Activated naive CD8-positive, alpha-beta T cell treated with anti-CD3 and anti-CD28 coated beads, Interleukin-2, amount 50 U/mL, for 16 hours (primary cell): ENCODE measurements at places on chromosomes 11 and 22.

GRCh38 chr22:45677063-45677462 is 5.4 kb downstream of the ATXN10 start:
- DNase-seq: no peak

GRCh38 chr11:13101644-13102512 is 92.8 kb downstream of the RASSF10 start:
- no peak for DNase-seq

- no peak for DNase-seq
Measured at GRCh38 chr22:17083811-17084441, 874 bp upstream of the IL17RA start.

GRCh38 chr11:92411431-92411830 is 186.8 kb downstream of the FAT3 start:
- DNase-seq: no peak

GRCh38 chr11:46721286-46721685 is 2.3 kb downstream of the F2 start:
- DNase-seq: no peak

DNA sequence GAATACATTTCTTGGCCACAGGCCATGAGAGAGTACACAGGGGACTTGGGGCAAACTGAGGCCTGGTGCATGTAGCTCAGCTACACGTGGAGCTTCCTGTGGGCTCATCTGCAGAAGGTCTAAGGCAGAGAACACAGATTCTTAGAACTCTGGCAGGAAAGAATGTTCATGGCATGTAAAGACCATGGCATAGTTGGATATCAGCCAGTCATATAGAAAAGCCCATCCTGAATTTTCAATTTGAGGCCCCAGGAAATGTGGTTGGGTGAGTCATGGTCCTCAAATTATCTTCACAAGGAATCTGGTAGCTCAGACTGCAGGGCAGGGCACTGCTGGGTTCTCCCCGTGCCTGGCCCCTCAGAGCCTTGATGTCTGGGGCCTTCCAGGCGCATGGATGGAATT is 13.7 kb upstream of the ST3GAL4 start:
- no peak for DNase-seq

GRCh38 chr22:17403906-17404305 is 34.6 kb downstream of the CECR2 start:
- no peak for DNase-seq

- DNase-seq: no peak
Measured at GRCh38 chr11:2805388-2806056, 80.1 kb downstream of the CDKN1C start.

DNA sequence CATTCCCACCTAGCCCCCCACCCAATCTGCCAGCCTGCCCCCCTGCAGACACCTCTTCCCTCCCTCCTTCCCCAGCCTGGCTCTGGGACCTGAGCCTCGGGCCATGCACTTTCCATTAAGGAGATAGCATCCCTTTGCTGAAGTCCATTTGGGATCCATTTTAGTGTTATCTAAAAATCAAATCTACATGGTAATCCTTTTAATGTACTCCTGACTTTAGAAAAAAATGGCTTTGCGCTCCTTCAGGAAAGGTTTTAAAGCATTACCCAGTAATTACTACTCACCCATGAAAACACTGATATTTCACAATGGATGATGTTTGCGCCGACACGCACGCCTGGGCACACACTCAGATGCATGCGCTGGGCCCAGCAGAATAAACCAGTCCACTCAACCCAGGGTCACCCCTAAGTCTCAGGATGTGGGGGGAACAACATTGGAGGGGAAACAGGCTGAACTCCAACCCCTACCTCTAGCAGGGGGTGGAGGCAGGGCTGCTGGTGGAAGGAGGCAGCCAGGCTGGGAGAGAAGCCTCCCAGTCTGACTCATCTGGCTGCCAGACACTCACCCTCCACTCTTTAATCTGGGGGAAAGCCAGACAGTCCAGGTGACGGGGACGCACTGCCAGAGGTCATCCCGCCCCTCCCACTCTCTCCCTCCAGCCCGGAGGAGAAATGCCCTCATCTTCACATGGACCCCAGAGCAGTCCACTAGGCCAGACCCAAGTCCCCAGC is 29.8 kb downstream of the LMO1 start:
- DNase-seq: no peak
